ENCODE measurements at places on chromosomes 2 and 18.

- DNase-seq, result no peak
Observed at GRCh38 chr2:167198576-167198975, 310.3 kb downstream of the XIRP2 start.

DNA sequence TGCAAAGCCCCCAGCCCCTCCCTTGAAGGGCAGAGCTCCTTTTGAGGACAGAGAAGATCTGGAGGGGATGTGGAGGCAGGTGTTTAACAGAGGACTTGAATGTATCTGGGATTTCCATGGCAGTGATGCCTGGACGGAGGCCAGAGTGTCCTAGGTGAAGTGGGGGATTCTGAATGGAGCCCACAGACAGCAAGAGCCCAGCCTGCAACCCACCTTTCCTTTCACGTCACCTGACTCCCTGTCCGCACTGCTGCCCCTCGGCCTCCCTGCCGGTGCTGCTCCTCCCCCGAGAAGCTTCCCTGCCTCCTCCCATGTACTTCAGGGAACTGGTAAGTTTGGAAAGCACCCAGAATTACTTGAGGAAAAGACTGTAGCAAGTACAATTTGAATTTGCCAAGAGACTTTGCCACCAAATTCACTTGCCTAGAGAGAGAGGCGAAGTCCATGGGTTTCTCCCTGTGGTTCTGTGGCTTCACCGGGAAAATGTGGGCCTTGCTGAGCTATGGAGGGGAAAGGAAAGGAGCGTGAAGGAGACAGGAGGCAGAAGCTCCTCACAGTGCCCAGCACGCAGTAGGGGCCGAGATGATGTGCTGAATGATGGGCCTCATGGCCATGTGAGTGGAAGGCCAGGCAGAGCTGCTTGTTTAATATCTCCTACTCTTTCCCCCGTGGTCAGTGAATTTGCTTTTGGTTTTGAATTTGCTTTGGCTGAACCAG is 13.9 kb upstream of the ASPRV1 start:
- no peak for DNase-seq

DNA sequence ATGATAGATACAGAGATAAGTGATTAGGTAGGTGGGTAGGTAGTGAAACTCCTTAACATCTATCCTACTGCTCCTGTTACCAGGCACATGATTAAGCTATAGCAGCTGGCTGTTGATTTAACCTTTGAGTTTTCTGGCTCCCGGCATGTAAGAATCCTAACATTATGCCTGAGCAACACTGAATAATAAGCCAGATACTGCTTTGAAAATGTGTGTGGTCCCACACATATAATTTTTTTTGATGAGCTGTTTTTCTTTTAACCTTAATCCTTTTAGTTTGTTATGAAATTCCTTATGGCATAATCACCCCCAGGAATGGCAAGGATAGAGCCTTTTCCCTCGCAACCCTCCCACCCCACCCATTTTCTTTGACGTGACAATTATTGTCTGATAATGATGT is 104.2 kb upstream of the NEUROD1 start:
- DNase-seq, result no peak

GRCh38 chr18:7760967-7761948 is 194.1 kb downstream of the PTPRM start:
- DNase-seq, result no peak

DNA sequence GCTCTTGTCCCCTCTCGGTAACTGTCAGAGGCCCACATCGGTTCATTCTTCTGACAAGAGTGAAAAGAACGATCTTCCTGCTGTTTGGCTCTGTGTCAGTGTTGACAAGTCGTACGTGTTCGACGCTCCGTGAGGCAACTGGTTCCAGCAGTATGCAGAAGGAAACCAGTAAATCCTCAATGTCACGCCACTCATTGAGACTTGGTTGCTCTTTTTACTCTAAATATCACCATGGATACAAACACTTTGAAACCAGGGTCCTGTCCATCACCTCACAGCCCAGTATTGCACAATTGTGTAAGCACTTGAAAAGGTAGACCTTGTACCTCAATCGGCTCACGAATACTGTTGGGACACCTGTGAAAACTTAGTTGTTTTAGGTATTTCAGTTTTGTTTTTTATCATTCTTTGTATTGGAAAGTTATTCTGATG is 136.4 kb downstream of the ZNF407 start:
- no peak for DNase-seq

DNA sequence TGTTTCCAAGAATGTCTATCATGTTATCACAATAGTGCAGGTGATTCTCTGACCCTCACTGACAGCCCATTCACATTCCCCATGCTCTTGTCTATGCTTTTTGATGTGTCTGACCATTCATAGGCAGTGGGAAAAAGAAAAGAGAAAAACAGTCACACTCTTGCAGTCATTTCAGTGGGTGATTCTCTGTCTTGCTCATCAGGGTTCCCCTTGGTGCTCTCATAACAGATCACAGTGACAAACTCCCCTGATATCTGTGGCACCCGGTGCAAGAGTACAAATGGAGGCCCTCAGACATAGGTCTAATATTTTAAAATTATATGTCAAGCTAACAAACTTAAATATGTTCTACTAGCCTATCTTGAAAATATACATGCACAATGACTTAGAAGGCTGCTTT is 72.7 kb upstream of the PPP1CB start:
- DNase-seq, result no peak

- DNase-seq, result no peak
Observed at GRCh38 chr2:123976054-123976648, 48.9 kb upstream of the CNTNAP5 start.

- DNase-seq, result no peak
Observed at GRCh38 chr2:20542746-20543468, 96.0 kb downstream of the RHOB start.

DNA sequence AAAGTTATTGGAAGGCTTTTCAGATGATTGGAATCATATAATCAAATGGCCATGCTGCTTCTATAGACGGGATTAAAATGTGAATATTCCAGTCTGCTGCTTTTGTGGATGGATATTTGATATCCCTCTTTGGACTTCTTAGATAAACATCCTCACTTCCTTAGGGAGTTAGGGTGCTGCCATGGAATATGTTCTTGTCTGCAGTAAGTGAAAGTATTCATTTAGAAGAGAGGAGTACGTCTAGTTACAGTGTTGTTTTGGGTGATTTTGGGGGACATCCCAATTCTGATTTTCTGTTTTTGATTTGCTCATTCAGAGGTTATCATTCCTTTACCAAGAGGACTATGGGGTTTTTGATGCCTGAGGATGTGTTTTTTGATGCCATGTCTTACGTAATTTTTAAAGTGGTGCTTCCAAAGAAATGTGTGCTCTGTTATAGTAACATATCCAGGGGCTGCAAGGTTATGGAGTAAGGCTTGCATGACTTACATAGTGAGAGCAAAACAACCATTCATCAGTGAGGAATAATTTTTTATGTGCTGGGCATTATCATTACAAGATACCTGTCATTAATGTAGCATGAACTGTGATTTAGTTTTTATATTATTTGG is 33.6 kb downstream of the ASXL3 start:
- no peak for DNase-seq

GRCh38 chr18:6270771-6271216 is 143.9 kb downstream of the L3MBTL4 start:
- DNase-seq, result no peak

- no peak for DNase-seq
Observed at GRCh38 chr2:64133828-64134227, 10.4 kb downstream of the PELI1 start.

DNA sequence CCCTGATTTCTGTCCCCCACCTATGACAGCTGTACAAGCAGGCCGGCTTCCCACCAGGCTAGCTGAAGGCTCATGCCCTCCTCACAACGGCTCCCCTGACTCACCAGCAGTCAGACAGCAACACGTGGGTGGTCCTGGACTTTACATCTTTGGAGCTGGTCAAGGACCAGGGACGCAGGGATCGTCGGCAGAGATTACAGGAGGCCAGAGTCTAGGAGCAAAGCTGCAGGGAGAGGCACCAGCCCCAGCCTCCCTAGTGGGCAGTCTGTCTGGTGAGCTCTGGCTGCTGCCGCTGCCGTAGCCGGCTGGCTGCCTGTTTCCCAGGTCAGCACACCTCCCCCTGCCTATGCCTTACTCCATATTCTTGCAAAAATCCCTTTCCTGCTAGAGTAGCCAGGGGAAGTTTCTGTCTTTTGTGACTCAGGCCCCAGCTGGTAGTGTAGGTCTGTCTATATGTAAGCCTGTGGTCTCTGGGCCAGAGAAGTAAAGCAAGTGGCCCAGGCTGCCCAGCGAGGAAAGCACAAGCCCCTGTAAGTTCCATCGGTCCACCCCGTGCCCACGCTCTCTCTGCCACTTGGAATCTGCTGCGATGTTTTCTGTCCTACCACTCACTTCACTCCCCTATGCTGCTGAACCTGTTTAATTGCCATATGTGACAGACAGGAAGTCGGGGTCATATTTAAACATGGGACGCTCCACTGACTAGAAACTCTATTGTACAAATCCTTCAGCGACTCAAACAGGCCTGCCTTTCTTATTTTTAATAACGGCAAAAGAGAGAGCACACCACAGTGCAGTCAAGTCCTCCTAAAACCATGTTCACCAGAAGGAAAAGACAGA is 2.4 kb upstream of the ARHGEF4 start:
- DNase-seq, result no peak

- peak; percentile 50 for DNase-seq
Observed at GRCh38 chr2:48946449-48947048, 191.0 kb upstream of the LHCGR start.

- DNase-seq, result no peak
Observed at GRCh38 chr2:215729985-215730620, 283.2 kb downstream of the MREG start.

Measured in CD4-positive, alpha-beta T cell treated with Interleukin-4 for 1 hour (primary cell).